DND-41 (cell line): ENCODE measurements at places on chromosomes 13 and 19.

GRCh38 chr19:7971553-7972520, 28.4 kb upstream of the TIMM44 start:
- H3K4me3 ChIP-seq, result no peak overlapping the region
- H3K27ac ChIP-seq, result no peak overlapping the region
- DNase-seq, result no peak
- peaks cover 89% of the 10 kb centered on the region for H3K36me3 ChIP-seq
- H3K4me1 ChIP-seq, result no peaks in the 10 kb centered on the region
- H3K27me3 ChIP-seq, result no peaks in the 10 kb centered on the region

DNA sequence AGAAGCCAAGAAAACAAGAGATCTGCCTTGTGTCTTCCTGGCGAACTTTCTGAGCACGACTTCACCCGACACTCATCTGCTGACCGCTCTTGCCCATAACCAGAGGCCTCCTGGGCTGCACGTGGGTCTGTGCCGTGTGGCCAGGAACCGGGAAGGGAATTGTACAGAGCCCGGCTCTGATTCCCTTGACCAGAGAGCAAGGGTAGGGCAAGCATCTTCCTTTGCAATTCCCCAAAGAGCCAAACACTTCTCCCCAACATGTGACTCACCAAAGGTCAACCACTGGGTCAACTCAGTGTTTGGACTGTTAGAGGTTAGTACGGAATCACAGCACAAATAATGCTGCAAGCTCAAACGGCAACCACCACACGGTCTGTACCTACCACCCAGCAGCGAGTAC, 48.9 kb downstream of the KLF2 start:
- peaks cover 73% of the 10 kb centered on the region for H3K4me1 ChIP-seq
- no peak for DNase-seq
- H3K27me3 ChIP-seq, result no peaks in the 10 kb centered on the region
- H3K27ac ChIP-seq, result no peak overlapping the region
- H3K4me3 ChIP-seq, result no peak overlapping the region

DNA sequence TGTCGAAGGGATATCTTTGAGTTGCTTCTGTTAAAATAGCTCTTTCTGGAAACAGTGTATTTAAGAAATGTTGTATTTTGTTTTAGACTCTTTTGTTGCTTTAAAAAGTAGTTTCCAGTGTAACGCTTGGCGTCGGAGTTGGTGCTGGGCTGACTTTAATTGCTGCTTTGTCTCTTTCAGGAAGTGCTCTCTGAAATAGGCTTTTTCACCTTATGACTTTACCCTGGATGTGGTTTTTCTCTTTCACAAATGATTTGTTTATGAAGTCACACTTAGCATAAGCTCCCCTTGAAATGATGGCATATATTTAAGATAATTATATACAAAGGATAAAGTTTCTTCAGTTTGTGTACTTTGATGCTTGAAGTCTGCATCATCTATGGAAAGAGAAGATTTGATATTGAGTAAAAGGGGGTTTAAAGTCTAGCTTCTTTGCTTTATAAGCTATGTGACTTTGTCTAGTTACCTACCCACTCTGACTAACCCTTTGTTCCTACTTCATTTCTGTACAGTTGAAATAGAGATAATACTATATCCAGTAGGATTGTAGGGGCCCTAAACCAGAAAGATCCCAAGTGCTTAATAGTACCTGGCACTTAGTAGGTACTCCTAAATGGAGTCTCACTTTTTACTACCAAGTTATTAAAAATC, at the start of gene GPR18:
Gene GPR18 (minus strand): TSS at position 170 of the 651 bp plus-strand sequence. CDS start 2,507 bp downstream, outside the sequence.
- H3K4me1 ChIP-seq, result 0 out of 2 replicates have a peak, but pooled peaks cover 2% of the 10 kb centered on the region
- DNase-seq, result no peak
- H3K27ac ChIP-seq, result no peak within 1 kb of the TSS
- peaks cover 37% of the 10 kb centered on the region for H3K36me3 ChIP-seq

GRCh38 chr13:79593121-79593520, 112.2 kb downstream of the NDFIP2 start:
- H3K4me1 ChIP-seq, result no peaks in the 10 kb centered on the region
- H3K36me3 ChIP-seq, result no peaks in the 10 kb centered on the region
- H3K27ac ChIP-seq, result no peak overlapping the region
- no peaks in the 10 kb centered on the region for H3K27me3 ChIP-seq
- H3K4me3 ChIP-seq, result no peak overlapping the region

DNA sequence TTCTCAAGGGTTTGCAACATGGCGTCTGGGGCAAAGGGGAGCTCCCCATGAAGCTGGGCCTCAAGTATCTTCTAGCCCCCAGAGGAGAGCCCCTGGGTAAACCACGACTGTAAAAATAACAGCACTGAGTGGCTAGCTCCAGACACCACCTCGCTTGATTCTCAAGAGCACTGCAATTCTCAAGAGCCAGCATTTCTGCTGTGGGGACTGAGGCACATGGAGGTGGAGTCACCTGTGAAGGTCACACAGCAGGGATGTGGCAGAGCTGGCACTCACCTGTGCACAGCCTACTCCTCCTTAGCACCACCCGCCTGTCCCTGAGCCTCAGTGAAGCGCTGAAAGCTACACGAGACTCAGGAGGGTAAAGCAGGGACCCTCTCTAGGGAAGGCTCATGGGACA, 20.7 kb upstream of the CCNP start:
- no peak overlapping the region for H3K4me3 ChIP-seq
- no peaks in the 10 kb centered on the region for H3K4me1 ChIP-seq
- DNase-seq, result no peak
- no peaks in the 10 kb centered on the region for H3K27me3 ChIP-seq
- peaks cover 64% of the 10 kb centered on the region for H3K36me3 ChIP-seq
- H3K27ac ChIP-seq, result no peak overlapping the region; the same call in 1 of the 2 replicates

DNA sequence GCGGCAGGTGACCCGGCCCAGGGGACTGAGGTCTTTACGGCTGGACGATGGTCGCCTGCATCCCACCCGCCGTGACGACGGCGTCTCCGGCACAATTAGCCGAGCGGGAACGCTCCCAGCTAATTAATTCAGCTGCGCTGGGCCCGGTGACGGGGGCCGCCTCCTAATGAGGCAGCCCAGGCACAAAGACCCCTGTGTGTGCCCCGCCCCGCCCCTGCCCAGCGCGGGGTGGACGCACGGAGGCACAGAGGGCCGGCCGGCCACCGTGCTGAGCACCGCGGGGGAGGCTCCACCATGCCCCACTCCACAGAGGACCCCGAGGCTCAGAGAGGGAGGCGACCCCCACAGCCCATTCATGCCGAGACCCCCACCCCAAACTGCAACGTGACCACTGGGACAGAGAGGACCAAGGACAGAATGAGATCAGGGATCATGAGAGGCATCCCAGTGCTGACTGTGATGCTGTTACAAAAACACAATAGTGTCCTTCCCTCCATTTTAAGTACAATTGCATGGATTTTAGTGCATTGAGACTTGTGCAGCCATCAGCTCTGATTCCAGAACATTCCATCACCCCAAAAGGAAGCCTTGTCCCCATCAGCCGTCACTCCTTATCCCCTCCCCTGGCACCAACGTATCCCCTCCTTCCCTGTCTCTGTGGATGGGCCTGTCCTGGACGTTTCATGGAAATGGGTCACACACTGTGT, 17.0 kb downstream of the EFNA2 start:
- H3K4me3 ChIP-seq, result no peak overlapping the region
- H3K27ac ChIP-seq, result no peak overlapping the region
- no peaks in the 10 kb centered on the region for H3K27me3 ChIP-seq
- H3K4me1 ChIP-seq, result no peaks in the 10 kb centered on the region

DNA sequence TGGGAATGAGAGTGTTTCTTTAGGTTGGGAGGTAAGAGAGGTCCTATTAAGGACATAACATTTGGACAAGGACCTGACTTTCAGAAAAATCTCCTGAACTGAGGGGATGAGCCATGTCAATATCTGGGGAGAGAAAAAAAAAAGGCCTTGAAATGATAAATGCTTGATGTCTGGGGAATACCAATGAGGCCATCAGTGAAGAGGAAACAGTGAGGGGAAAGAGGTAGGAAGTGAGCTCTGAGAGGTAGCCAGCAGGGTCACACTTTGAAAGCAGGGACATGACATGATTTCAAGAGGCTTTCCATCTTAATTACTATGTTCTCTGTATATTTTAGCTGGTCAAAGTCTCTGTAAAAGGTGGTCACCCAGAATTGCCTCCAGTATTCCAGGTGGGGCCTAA, 9.9 kb upstream of the UBE2L5 start:
- no peak for DNase-seq
- no peak overlapping the region for H3K4me3 ChIP-seq
- H3K4me1 ChIP-seq, result peaks cover 8% of the 10 kb centered on the region; the same call in 1 of the 2 replicates
- no peaks in the 10 kb centered on the region for H3K36me3 ChIP-seq
- no peak overlapping the region for H3K27ac ChIP-seq
